ENCODE measurements at places on chromosomes 16 and 17.

DNA sequence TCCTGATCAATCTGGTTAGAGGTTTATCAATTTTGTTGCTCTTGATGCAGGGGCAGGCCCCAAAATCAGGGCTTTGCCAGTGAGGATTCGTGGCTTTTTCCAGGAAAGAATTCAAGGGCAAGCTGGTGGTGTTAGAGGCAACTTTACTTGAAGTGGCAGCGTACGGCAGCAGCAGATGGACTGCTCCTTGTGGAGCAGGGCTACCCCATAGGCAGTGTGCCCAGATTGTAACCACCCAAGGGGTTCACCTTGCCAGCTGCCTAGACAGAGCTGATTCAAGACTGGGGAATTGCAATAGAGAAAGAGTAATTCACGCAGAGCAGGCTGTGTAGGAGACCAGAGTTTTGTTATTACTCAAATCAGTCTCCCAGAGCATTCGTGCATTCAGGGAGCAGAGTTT lies 16.7 kb downstream of the DRC7 start:
- DNase-seq = no peak

- no peak for DNase-seq
Measured at GRCh38 chr16:2956579-2956956, 7.5 kb upstream of the KREMEN2 start.

DNA sequence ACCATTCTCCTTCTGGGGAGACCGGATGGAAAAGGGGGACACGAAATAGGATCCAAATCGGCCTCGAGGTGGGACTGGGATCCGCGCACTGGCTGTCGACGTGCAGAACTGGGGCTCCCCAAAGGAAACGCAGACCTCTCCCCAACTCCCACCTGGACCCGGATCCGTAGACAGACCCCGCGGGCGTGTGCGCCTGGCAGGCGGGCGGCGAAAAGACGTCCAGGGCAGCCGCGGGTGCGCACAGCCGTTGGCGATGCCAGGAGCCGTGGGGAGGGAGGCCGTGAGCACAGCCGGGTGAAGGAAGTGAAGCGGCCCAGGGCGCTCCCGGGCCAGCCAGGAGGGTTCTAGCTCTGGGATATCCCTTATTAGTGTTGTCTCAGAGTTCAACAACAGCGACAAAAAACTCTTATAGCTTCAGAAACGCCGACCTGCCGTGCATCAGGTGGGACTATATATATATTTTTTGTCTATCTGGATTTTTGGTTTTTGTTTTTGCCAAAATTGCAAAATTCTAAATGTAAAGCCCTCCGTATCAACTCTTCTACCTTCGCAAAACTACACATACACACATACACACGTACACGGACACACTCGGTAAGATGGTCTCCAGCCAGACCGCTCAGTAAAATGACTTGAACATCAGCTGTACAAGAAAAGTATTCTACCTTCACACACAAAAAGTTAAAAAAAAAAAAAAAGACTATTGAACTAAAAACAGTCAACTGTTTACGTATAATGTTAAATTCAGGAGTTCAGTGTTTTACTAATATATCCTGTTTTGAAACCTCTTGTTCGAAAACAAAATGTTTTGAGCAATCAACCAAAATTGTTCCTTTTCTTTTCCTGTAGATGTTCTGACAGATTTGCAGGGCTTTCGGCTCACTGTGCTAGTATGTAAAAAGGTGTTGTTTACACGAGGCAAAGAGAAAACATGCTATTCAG lies 5.2 kb upstream of the AATF start:
- DNase-seq = no peak

GRCh38 chr17:50211249-50212120 lies 10.1 kb upstream of the COL1A1 start:
- no peak for DNase-seq

DNA sequence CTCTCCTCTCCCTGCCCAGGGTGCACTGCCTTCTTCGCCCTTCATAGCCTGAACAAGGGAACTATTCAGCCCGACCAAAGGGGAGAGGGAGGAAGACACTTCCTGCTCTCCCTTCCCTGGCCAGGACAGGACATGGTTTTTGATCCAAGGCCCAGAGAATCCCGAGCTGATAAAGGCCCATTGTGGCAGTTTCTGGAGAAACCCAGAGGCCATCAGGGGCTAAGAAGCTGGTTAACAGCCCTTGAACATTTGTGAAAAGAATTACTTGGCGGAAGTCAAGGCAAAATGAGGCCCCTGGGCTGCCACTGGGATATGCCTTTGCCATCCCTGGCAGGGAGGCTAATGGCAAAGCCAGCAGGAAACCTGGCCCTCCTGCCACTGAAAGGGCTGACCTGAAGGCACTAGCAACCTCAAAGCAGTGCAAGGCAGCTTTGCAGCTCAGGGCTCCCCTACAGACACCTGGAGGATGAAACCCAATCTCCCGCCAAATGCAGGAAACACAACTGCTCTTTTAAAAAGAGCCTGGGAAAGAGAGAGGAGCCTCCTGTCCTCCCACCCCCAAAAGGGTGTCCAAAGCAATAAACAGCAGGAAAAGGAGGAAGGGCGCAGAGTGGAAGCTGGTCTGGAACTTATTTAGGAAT lies 12.6 kb downstream of the PHB1 start:
- DNase-seq = no peak
